ENCODE measurements at places on chromosomes 11 and 22.

DNA sequence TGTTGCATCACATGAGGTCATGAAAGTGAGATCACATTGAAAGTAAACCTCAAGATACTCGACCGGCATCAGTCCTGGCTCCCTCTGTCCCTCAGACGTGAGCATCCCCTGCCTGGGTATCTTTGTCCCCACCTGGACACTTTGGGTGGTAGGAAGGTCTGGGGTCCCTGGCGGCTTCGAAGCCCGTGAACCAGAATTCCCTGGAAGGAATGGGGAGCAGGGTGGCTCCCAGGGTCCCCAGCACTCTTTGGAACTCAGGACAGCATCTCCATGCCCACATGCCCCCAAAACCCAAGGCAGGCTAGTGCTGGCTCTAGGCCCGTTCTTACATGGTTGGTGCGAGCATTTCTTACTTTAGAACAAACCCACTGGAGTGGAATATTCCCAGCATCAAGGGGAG, 7.5 kb downstream of the DERL3 start:
- DNase-seq = no peak

DNA sequence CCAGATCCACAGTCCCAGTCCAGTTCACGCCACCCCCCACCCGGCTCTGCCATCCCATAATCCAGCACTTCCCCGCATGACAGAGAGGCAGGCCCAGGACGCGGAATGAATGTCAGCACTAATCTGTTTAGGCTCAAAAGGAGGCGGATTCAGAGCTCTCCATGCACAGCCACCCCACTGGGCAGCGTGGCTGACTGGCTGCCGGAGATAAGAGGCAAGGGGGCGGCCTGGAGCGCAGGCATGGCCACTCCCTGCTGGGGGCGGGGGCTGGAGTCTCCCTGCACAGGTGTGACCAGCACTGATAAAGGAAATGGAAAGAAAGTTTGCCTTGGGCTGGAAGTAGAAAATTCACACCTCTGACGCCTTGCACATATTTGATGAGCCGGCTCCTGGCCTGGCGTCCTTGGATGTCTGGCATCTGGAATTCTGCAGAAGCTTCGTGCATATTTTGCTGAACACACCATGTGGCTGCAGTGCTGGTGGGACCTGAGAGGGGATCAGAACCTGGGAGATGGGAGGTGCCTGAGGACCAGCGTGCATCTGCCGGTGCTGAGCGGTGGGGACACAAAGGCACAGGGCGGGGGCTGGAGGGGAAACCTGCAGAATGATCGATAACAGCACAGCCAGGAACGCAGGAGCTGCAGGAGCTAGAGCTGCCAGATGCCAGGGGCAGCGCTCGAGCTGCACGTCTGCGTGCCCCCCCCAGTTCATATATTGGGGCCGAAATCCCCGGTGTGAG, 344.4 kb downstream of the CTTN start:
- DNase-seq = peak; percentile 84

DNA sequence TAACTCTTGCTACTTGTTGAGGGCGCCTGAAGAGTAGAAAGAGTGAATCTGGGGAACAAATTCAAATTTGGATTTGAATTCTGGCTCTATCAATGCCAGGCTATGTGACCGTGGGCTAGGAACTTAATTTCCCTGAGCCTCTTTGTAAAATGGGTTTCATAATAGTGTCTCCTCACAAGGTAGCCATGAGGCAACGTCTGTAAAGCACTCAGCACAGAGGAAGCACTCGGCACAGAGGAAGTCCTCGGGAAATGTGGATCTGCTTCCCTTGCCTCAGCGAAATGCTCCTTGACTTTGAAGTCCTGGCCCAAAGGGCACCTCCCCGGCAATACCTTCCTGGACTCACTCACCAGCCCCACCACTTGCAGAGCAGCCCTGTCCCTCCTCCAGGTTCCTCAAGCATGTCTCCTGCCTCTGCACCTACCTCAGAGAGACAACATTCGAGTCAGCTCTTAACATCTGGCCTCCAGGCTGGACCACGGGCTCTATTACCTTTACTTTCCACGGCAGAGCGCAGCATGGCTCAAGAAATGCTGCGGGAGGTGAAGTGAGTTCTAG, 17.7 kb downstream of the CD6 start:
- no peak for DNase-seq

GRCh38 chr22:39147335-39148025, 5.0 kb downstream of the CBX7 start:
- DNase-seq = no peak

DNA sequence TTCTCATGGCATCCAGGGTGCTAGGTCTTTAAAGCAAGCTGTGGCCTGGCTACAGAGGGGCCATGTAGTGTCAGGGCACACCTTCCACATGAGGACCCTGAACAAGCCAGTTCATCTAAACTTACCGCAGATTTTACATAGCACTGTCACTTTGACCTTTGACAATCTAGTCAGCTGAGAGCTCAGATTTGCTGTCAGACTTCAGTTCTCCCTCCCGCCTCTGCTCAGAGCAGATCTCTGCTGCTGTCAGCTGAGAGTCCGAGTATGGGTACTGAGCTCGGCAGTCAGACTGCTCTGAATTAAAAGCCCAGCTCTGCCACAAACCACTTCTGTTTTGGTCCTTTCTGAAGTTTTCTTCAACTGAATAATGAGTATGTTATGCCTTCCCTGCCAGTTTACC, 507.1 kb downstream of the SOX6 start:
- DNase-seq = no peak

DNA sequence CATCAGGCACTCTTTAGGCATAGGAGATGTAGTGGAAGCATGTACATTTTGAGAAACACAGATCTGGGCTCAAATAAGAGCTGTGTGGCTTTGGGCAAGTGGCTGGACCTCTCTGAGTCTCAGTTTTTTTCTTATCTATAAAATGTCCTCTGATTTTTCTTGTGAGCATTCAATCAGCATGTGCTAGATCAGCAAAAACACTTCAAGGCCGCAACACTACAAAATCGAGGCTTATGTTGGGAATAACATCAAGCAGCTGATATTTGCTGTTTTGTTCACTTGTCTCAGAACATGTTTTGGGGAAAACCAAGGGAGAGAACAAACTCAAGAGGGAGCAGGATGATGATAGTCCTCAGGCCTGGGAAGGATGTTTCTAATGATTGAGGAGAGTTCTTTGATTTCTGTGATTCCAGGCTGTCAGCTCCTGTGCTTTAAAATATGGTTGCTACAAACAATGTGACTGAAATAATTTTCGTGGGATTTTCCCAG, at the start of gene OR4X1:
OR4X1 (plus strand) TSS at position 439 of the 489 bp plus-strand sequence; CDS start at position 439, 0 bp downstream.
- no peak for DNase-seq

- DNase-seq = no peak
Measured at GRCh38 chr11:76455331-76455730, 10.5 kb downstream of the EMSY start.

- peak; percentile 59 for DNase-seq
Measured at GRCh38 chr22:20750461-20751184, 23.3 kb upstream of the SERPIND1 start.

DNA sequence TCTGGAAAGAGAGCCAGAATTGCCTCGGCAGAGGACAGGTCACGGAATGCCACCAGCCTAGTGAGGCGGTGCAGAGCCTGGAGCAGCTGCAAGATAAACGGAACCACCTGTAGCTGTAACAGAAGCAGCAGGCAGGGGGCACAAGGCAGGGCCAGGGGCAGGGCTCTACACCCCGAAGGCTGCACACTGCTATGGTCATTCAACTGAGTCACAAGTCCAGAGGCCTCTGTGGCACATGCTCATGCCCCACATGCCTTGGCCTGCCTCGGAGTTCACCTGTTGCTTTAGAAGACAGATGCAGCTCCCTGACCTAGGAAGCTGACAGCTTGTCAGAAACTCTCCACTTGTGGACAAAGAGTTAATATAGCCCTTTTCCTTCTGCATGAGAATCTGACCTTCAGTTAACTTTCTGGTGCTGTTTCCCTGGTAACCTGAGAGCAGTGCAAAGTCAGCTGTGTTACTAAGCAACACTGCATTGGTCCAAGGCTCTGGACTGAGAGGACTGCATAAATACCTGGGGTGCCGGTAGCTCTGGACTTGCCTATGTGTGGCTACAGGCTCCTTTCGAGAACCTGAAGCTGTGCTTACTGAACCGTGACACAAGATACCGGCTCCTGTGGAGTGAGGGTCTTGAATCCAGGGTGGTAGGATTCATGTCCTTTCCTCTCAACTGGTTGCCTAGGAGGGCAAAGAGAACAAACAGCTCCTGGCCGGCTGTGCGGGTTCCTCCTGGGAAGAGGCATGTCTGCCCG, 10.5 kb downstream of the COMMD9 start:
- no peak for DNase-seq

- DNase-seq = no peak
Measured at GRCh38 chr11:95676308-95676707, 113.3 kb downstream of the FAM76B start.

DNA sequence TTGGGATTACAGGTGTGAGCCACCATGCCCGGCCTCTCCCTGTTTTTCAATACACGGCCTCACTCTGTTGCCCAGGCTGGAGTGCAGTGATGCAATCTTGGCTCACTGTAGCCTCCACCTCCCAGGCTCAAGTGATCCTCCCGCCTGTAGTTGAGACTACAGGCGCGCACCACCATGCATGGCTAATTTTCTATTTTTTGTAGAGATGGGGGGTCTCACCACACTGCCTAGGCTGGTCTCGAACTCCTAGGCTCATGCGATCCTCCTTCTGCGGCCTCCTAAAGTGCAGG, 11.5 kb downstream of the GATD1 start:
- no peak for DNase-seq

GRCh38 chr11:114259551-114259983, 36.6 kb upstream of the NNMT start:
- DNase-seq = no peak

GRCh38 chr11:31820438-31820818, 9.3 kb upstream of the PAX6 start:
- peak; percentile 49 for DNase-seq

- no peak for DNase-seq
Measured at GRCh38 chr11:19455731-19456130, 215.0 kb upstream of the E2F8 start.

DNA sequence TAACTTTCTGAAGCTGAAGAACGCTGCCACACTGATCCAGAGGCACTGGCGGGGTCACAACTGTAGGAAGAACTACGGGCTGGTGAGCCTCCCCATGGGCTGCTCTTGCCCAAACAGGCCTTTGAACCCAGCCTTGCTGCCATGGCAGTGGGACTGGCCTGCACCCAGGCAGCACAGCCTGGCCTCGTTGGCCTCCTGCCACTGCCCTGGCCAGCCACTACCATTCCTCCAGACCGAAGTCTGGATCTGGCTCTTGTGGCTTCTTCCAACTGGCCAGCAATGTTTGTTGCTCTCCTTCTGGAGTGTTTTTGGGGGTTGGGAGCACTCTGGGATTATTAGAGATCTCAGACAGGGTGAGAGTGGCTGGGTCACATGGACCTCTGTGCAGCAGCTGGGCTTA, 51.0 kb downstream of the MYO7A start:
- DNase-seq = no peak

DNA sequence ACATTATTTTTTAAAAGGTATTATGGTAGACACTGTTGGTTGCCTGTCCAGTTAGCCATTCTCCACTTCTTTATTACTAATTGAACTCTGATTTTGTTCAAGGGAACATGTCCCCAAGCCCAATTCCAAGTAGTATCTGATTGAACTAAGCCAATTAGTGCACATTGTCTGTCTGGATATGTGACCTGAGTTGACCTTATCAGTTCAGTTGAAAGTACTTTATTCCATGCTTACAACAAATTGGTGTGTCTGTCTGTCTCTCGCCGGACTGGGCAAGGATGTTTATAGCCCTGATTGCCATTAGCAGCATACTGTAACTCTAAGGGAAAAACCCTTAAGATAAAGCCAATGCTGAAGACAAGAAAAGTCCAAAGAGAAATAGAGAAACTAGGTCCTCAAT, 85.6 kb downstream of the INTS4 start:
- no peak for DNase-seq

DNA sequence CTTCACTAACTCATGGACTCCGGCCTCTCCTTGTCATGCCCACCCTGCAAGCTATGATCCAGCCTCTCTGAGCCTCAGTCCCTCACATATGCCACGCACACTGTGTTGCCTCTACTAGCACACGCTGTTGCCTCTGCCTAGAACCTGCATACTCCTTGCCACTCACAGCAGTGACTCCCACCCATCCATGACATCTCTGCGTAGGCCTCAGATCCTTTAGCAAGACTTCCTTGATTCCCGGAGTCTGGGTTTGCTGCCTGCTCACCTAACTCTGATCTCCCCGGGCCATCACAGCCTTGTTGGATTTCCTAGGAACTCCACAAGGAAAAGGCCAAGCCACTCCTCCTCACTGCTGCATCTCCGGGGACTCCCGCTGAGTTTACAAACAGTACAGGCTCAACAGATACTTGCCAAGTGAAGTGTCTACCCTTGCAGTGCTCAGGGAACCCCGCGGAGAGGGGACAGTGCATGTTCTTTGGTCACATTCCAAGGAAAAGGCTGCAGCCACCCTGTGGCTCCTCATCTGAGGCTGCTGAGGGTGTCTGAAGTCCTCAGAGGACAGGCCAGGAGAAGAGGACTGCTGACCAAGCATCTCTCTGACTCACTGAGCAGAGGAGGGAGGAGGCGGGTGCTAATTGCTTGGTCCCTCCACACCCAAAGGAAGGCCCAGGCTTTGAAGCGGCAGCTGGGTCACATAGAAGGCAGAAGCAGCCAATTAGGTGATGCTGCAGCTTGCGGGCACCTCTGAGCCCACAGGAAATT, 42.4 kb upstream of the NAV2 start:
- DNase-seq = no peak

GRCh38 chr11:67071420-67072284, 15.0 kb downstream of the RHOD start:
- peak; percentile 86 for DNase-seq

DNA sequence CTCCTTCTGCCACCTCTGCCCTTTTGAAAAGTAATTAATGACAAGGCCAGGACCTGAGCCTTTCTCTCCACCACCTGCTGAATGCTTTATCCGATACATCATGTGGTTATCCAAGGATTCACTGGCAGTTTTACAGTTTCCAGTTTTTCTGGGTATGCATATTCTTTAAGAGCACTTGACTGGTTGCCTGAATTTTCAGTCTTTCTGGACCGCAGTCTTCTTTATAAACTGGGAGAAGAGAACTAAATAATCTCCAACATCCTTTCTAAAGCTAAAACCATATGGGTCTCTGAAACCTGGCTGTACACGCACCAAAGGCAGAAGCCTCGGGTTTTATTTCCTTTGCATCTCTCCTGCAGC, 65.1 kb downstream of the BTG4 start:
- DNase-seq = no peak

GRCh38 chr11:78949976-78950690, 375.5 kb upstream of the NARS2 start:
- DNase-seq = no peak

- no peak for DNase-seq
Measured at GRCh38 chr11:34235189-34235588, 122.6 kb downstream of the ABTB2 start.

GRCh38 chr22:46105494-46106278, 44.6 kb upstream of the PPARA start:
- peak; percentile 50 for DNase-seq

DNA sequence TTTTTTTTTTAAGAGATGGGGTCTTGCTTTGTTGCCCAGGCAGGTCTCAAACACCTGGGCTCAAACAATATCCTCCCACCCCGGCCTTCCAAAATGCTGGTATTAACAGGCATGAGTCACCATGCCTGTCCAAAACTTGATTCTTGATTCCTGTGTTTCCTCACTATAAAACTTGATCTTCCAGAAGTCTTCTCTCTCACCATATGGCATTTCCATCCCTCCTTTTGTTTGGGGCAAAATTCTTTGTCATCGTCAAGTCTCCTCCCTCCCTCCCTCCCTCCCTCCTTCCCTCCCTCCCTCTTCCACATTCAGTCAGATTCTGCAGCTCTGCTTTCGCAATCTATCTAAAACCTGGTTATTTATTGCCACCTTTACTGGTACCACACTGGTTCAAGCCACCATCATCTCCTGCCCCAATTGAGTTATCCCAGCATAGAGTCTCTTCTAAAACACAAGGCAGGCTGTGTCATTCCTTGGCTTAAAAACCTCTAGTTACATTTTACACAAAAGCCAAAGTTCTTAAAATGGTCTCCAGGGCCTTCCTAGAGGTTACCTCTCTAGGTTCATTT, 65.0 kb upstream of the HORMAD2 start:
- DNase-seq = no peak
